Testis (tissue), 5 donors: ENCODE measurements at places on chromosomes 5 and 9. TPM values are rescaled to one million over a fixed set of nuclear protein-coding genes. Genes with fewer than 3 reads are reported as not detected.

The STPG3 gene
- 34.1 TPM for total RNA-seq

DNA sequence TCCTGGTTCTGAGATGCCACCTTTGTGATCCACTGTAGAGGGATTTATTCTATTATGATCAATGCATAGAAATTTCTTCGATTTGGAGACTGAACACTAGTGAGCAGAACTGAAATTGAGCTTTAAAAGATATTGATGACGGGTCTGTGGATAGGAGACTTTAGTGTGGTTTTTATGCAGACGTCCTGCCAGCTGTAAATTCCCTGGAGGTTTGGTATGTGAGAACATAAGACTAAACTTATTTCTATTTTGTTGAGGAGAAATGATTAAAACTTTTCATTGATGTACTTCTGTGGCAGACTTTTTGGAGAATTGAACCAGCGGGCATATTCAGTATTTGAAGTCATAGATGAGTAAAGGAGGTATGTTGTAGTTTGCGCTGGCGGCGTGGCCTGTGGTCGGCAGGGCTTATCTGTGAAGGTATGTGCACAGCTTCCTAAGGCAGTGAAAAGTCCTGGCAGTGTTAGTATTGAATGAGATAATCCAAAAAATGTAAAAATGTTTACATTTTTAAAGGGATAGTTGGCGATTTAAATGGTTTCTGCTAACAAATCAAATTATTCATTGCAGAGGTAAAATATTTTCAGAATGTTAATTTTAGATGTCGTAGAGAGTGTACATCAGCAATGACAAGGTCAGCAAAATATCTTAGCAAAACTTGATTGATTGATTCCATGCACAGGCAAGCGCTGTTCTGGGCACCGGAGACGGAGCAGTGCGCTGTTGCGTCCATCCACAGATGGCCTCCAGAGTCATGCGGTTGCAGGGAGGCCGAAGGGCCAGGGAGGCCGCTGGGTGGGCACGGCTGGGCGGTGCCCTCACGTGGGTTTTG lies 20.4 kb downstream of the TENT4A start:
- H3K4me3 ChIP-seq: no peak overlapping the region
- H3K4me1 ChIP-seq: peaks cover 18% of the 10 kb centered on the region
- no peak overlapping the region for H3K27ac ChIP-seq
- H3K36me3 ChIP-seq: no peaks in the 10 kb centered on the region
- DNase-seq: no peak
- H3K27me3 ChIP-seq: no peaks in the 10 kb centered on the region

DNA sequence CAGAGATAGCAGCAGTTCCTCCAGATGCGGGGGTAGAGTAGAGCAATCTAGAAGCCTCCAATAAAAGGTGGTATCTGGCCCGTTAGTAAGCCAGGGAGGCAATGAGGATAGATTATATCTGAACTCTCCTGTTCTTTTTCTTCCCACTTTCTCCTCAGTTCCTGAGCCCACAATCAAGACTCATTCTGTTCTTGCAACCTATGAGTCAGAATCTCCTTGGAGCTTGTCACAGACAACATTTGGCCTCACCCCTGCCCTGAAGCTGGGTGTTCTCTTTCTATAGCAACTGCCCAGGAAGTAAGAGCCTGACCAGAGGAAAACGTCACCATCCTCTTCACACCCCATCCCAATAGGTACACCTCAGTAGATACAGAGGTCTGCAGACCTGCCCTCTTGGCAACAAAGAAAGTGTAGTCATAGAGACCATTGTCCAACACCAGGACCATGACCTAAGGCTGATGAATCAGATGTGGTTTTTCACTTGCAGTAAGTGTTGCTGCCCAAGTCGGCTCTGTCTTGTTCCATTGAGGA lies 76.3 kb upstream of the PCA3 start:
- H3K4me1 ChIP-seq: no peaks in the 10 kb centered on the region
- H3K27me3 ChIP-seq: no peaks in the 10 kb centered on the region
- no peaks in the 10 kb centered on the region for H3K36me3 ChIP-seq
- no peak overlapping the region for H3K4me3 ChIP-seq
- no peak for DNase-seq

DNA sequence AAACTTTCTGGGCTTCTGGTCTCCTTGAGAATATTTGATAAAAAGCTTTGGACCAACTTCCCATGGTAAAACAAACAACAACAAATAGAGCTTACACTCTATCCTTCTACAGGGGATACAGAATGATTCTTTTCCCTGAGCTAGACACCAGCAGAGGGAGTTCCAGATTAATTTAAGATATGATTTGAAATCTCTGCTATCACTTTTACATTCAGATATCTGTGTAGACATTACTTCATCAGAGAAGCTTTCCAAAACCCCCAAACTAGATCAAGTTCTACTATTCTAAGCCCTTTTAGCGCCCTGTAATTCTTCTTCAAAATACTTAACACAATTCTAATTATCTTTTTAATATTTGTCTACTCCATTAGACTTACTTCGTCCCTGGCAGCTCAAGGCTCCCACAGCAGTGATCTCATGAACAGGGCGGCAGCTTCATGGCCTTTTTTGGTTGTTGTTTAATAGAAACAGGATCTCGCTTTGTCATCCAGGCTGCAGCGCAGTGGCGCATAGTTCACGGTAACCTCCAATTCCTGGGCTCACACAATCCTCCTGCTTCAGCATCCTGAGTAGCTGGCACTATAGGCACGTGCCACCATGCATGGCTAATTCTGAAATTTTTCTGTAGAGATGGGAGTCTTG lies 955 bp upstream of the GALNT12 start:
- H3K27me3 ChIP-seq: no peaks in the 10 kb centered on the region
- no peaks in the 10 kb centered on the region for H3K36me3 ChIP-seq
- H3K27ac ChIP-seq: no peak overlapping the region
- H3K4me1 ChIP-seq: no peaks in the 10 kb centered on the region
- no peak for DNase-seq

- H3K4me3 ChIP-seq: no peak overlapping the region
- H3K27me3 ChIP-seq: no peaks in the 10 kb centered on the region
- no peak overlapping the region for H3K27ac ChIP-seq
- H3K4me1 ChIP-seq: no peaks in the 10 kb centered on the region
Measured at GRCh38 chr5:17378346-17378997, 119.6 kb upstream of the TAF11L2 start.
